ENCODE measurements at places on chromosomes 13 and 19.

GRCh38 chr13:95197548-95197947, 103.7 kb downstream of the ABCC4 start:
- no peak for DNase-seq

DNA sequence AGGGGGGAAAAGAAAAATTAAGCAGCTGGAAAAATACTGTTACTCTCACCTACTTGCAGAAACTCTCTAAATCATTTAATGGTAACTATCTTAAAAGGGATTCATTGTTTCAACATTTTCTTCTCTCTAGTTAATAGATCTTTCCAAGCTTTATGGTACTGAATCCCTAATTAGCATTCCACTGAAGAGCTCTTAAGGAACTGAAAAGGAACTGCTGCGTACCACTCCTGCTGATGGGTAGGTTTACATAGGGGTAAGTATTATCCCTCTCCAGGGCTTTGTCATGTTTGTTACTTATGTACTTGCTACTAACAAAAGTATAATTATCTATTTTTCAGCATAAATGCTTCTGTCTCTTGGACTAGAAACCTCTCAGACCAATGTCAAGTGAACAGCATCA, 12.5 kb downstream of the TEX30 start:
- no peak for DNase-seq

GRCh38 chr13:105406551-105406950, 1128.9 kb downstream of the EFNB2 start:
- no peak for DNase-seq

DNA sequence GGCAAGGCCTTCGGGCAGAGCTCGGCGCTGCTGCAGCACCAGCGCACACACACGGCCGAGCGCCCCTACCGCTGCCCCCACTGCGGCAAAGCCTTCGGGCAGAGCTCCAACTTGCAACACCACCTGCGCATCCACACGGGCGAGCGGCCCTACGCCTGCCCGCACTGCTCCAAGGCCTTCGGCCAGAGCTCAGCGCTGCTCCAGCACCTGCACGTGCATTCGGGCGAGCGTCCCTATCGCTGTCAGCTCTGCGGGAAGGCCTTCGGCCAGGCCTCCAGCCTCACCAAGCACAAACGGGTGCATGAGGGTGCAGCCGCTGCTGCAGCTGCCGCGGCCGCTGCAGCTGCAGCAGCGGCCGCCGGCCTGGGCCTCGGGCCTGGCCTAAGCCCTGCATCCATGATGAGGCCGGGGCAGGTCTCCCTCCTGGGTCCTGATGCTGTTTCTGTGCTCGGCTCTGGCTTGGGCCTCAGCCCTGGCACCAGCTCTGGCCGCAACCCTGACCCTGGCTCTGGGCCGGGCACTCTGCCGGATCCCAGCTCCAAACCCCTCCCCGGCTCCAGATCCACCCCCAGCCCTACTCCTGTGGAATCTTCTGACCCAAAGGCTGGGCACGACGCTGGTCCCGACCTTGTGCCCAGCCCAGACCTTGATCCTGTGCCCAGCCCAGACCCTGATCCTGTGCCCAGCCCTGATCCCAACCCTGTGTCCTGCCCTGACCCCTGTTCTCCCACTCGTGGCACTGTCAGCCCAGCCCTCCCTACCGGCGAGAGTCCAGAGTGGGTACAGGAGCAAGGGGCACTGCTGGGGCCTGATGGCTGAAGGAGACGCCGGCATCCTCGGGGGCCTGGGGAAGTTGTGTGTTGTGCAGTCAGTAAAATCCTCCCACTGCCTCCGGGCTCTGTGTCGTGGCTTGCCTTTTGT, 2.0 kb upstream of the MCOLN1 start:
- DNase-seq = no peak

GRCh38 chr19:3360421-3361383, 5.7 kb upstream of the NFIC start:
- peak; percentile 68 for DNase-seq

DNA sequence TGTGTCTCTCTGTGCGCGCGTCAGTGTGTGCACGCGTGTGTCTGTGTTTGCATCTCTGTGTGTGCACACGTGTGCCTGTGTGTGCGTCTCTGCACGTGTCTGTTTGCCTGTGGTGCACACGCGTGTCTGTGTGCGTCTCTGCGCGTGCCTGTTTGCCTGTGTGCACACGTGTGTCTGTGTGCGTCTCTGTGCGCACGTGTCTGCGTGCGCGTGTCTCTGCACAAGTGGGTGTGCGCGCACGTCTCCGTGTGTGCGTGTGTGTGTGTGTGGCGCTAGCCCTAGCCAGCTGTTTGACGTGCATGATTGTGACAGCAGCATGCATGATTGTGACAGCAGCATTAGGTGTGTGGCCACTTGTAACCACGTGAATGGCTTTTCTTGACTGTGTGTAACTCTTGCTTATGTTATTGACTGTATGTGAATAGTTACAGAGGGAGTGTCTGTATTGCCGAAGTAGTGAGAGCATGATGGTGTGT, 31.1 kb downstream of the ZNF146 start:
- peak; percentile 64 for DNase-seq

DNA sequence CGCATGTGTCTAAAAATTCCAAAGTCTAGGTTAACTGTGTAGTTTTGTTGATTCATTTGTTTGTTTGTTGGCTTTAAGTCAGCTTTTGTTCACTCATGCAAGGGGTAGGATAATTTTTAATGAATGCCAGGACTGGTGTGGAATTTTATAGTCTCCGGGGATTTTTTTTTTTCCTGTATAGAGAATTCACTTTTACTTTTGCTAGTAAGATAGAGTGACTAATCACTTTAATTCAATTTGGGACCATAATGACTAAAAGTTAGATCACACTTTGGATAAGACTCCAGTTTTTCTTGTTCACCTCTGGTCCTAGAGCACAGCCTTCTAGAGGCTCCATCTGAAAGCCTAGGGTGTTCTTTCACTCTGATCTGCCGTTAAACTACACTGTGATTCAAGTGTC, 1690.0 kb downstream of the PCDH9 start:
- DNase-seq = no peak

All from DMS53 (cell line).